Left renal cortex interstitium (tissue), 4 donors: ENCODE measurements at places on chromosomes 11 and 22.

- no peak for DNase-seq
These were observed 5.2 kb downstream of the PPP2R1B start for GRCh38 chr11:111761036-111761435.

DNA sequence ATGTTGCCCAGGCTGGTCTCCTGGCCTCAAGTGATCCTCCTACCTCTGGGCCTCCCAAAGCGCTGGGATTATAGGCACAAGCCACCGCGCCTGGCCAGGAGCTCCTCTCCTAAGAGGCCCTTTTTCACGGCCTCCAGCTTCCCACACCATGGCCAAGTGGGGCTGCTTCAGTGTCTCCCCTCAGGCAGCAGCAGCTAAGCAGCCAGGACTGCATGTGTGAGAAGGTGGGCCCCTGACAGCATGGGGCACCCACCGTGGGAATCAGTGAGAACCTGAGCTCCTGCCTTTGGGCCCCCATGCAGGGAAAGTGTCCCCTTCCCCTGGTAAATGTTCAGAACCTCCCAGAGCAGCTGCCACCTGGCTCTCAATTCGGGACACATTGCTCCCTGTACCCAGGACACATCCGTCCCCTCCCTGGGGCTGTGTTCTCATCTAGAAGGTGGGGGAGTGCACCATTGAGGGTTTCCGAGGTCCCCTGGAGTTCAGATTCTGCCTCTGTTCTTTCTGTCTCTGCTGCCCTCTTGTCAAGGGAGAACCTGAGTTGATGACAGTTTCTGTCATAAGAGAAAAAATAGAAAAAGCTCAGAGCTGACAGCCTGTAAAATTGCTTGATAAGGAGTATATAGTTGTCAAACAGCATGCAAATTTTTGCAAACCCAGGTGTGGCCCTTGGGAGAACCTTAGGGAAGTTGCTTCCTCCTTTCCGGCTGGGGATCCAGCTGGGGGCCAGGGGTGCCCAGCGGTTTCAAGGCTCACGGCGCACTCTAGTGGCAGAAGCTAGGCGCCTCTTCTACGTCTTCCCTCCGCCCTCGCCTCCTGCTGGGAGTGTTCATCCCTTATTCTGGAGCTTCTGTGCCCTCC lies 29.7 kb downstream of the FAM83F start:
- no peak for DNase-seq

GRCh38 chr11:110086892-110087309 lies 6.3 kb upstream of the ZC3H12C start:
- no peak for DNase-seq

DNA sequence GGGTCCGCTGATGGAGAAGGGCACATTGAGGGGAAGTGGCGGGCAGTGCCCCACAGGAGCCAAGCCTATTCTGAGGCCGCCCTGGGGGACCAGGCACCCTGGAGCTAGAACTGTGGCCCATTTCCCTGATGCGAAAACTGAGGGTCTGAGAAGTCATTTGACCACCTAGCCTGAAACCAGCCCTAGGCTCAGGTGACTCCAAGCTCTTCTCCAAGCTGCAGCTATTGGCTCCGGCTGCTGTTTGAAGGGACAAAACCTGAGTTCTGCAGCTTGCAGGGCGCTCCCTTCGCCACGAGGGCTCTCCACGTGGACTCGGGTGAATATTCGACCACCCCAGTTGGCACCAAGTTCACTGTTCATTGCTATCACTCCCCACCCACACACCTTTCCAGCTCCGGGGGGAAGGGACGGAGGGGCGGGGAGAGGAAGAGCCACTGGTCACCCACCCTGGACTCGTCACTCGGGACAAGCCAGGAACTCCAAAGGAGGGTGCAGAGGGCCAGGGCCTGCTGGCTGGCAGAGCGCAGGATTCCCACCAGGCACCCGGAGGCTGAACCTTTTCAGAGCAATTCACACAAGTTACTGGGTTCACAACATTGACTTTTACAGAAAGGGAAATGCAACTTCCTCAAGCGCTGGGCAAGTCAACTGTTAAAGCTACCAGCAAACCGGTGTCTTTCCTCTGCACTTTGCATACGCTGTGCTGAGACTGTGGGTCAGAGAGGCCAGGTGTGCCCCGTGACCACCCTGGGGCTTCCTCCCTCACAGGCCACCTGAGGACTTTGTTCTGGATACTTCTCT lies 1.1 kb upstream of the RAC2 start:
- no peak for DNase-seq

GRCh38 chr11:21529187-21529586 lies 663.7 kb upstream of the ANO5 start:
- no peak for DNase-seq

DNA sequence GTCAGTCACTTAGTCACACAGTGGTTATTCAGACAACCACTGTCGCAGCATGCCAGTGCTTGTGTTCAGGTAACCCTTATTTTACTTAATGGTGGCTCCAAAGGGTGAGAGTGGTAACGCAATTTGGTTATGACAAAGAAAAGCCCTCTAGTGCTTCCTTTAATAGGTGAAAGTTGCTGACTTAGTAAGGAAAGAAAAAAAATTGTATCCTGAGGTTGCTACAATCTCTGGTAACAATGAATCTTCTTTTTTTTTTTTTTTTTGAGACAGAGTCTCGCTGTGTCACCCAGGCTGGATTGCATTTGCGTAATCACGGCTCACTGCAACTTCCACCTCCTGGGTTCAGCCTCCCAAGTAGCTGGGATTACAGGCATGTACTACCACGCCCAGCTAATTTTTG lies 64.5 kb downstream of the C11orf91 start:
- DNase-seq: no peak

GRCh38 chr11:36583667-36584066 lies 10.6 kb upstream of the IFTAP start:
- DNase-seq: no peak

DNA sequence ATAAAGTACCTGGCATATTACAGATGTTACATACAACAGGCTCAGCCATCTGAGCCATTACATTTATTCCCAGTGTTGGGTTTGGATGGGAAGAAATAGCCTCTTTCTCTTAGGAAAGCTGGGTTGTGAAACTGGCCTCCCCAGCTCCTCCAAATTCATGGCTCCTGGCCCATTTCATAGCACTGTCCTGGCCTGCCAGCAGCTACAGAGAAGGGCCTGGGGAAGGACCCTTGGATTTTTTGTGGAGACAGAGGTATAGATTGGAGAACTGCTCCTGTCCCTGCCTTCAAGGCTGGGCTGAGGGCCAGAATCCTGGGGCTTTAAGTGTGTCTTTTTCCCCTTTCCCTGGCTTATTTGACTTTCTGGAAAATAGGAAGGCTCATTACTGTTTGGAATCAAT lies 18.0 kb downstream of the PKNOX2 start:
- no peak for DNase-seq

DNA sequence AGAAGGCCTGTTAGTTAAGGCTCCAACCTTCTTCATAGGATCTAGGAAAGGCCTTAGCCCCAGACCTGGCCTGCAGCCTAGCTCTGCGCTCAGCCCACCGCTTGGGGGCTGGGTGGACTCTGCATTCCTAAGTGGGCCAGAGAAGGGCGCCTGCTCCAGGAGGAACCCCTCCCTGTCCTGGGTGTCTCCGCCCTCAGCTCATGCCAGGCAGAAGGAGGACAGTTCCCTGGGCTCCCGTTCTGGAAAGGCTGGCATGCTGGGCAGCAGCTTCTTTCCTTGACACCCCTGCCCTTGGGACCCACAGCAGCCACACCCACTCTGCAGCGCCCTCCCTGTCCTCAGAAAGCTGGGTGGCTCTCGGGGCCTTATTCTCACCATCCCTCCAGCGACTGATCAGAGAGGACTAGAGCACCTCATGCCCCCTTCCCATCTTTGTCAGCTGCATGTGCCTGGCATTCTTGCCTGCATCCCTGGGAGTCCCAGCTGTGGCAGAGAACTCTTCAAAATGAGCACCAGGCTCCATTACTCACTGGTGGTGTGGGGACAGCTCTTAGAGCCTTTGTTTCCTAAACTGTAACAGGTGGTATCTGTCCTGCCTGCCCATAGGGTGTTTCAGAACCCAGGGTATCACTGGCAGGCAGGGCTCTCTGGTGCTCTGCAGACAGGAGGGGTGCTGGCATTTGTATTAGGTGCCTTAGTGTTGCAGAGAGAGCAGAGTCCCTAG lies 20.3 kb upstream of the MYRF start:
- no peak for DNase-seq

- no peak for DNase-seq
These were observed 407 bp downstream of the QSER1 start for GRCh38 chr11:32893093-32893342.

DNA sequence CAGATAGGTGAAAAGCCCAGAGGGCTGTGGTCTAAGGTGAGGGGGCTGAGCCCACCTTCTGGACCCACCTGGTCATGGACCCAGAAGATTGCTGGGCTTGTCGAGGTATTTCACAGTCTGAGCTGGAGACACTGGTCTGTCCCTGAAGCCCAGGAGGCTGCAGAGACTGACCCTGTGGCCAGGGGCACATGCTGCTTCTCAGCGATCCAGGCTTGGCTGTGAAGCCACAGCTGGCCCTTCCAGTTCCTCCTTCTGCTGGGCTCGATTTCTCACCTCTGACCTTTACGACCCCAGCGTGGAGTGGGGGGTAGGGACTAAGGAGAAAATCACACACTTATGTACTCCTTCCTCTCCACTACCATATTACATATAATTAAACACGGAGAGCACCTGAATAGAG lies 88.5 kb downstream of the NECTIN1 start:
- no peak for DNase-seq
